GM03348 (cell line): ENCODE measurements at places on chromosomes 5 and 9.

DNA sequence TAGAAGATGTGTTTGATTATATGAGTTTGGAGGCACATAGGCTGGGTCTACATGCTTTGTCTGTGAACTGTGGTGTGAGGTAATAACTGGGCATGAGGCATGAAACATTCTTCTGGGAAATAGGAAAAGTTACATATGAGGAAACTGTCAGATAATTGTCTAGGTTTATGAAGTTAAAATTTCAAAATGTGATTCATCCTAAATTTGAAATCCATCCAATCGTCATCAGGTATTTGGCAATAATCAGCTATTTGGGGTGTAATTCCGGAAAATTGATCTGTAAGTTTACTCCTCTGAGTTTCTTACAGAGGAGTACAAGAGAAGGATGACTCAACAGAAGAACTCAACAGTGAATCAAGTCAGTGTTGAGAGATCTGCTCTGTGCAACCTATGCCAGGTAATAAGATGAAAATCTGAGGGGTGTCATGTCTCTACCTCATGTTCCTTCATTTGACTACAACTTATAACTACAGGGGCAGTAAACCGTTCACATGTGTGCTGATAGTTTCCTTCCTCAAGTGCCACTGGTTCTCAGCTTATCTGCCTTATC, 1171.6 kb upstream of the CDH18 start:
- no peak for DNase-seq

DNA sequence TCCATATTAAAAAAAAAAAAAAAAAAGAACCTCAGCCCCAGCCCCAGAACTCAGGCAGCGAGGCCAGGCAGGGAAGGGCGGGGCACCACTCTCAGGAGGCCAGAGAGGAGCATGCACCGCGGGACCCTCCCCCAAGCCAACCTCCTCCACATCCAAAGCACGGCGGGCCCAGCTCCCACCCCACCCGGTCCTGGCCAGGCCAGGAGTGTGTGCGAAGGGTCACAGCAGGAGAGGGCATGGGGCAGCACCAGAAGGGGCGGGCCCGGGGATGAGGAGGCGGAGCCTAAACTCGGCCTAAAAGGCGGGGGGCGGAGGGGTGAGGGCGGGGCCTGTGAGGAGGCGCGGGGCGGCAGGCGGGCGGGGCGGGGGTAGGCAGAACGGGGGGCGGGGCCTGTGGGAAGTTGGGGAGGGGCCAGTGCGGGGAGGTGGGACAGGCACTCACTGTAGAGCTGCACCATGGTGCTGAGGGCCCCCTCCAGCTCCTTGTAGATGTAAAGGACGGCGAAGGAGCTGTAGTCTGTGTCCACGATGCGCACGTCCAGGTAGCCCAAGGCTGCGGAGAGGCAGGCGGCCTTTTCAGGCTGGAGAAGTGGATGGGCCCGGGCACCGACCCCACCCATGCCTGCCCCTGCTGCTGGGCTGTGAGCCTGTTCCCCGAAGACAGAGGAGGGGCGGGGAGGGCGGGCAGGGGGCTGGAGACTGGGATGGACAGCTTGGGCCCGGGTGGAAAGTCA, 1.2 kb downstream of the LCN15 start:
- DNase-seq, result peak; percentile 47

DNA sequence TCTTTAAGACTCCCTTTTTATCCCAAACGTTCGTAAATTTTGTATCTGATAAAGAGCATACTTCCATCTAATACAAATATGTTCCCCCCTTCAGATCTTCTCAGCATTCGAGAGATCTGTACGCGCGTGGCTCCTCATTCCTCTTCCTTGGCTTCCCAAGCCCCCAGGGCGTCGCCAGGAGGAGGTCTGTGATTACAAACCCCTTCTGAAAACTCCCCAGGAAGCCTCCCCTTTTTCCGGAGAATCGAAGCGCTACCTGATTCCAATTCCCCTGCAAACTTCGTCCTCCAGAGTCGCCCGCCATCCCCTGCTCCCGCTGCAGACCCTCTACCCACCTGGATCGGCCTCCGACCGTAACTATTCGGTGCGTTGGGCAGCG, 19.9 kb downstream of the CDKN2A start:
- DNase-seq, result no peak

DNA sequence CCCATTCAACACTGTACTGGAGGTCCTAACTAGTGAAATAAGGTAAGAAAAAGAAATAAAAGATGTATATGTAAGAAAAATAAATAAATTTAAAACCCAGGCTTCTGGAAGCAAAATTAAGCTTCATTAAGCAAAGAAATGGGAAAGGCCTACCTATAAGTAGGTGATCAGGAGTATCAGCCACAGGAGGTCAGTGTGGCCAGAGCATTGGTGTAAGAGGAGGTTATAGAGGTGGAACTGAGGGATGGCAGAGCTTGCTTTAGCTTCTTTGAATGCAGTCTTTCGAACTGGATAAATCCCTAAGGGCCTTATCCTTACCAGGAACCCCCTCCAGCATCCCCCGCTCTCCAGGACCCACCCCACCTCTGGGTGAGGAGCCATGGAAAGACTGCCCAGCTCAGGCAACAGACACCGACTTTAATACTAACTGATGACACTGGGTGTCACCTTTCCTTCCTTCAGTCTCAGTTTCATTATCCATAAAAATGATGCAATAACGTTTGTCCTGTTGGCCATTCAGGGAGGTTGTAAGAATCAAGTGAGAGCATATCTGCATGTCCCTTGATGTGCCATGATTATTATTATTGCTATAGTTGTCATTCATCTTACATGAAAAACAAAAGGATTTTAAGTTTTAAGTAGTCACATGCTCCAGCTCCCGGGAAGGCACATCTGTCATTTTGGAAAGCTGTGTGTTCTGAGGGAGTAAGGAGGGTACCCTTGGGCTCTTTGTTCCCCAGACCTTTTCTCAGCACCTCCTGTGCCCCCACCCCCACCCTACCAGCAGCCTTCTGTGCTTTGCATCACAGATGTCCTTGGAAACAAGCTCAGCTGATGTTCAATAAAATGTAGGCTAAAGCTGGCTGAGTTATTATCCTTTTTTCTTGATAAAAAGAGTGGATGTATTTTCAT, 50.8 kb upstream of the CTNNA1 start:
- DNase-seq, result no peak

- DNase-seq, result peak; percentile 58
These were observed 45.4 kb upstream of the MYOT start for GRCh38 chr5:137822158-137822764.

DNA sequence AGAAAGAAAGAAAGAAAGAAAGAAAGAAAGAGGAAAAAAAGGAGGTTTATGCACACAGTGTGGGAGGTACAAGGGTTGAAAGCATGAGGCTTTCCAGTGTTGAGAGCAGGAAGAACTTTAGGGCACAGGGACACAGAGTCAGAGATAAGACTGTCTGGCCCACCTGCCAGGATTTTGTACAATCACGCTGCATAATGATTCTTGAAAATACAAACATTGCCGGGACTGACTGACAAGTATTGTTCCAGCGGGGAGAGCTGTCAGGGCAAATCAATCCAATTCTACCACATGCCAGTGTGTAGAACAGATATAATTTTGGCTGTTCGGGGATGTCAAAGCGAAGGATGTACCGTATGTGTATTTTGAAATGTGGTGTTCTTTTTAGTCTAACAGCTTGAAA, 254.7 kb downstream of the NTRK2 start:
- no peak for DNase-seq

DNA sequence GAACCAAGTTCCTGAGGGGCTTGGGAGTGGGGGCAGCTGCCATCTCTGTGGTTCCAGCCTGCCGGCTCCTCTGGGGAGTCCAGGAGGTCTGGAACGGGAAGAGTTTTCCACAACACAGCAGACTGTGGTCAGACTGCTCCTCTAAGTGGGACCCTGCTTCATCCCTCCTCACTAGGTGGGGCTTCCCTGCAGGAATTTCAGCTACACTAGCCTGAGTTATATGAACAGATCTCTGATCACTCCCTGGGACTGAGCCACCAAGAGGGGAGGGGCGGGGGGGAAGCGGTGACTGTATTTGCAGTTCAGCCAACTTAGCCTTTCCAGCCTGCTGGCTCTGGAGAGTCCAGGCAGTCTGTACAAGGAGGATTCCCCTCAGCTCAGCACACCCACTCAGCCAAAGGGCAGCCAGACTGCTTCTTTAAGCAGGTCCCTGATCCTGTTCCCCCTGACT, 19.4 kb downstream of the DTWD2 start:
- peak; percentile 24 for DNase-seq

DNA sequence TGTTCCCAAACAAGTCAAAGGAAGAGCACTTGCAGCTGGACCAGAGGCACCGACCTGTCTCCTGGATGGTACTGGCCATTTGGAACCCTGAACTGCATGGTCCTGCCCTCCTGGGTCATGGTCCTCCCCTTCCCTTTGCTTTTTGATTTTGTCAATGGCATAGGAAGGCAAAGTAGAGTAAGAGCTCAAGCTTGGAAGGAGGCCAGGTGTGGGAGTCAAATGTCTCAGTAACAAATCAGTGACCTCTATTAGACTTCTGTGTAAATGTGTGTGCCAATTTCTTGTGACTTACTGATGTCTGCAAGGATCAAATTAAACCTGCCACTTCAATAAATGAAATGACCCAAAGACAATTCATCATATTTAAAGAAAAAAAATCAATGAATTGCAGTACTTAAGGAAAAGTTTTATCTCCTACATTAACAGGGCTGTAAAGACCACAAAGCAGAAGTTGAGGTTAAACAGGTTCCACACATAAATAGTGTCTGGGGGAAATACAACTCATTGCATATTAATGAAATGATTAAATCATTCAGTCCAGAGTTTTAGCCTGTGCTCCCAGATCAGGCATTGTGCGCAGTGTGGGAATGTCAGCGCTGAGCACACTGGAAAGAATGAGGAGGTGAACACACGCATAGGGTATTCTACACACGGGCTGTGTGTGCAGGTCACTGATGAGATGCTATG, 32.7 kb downstream of the OSMR start:
- no peak for DNase-seq

DNA sequence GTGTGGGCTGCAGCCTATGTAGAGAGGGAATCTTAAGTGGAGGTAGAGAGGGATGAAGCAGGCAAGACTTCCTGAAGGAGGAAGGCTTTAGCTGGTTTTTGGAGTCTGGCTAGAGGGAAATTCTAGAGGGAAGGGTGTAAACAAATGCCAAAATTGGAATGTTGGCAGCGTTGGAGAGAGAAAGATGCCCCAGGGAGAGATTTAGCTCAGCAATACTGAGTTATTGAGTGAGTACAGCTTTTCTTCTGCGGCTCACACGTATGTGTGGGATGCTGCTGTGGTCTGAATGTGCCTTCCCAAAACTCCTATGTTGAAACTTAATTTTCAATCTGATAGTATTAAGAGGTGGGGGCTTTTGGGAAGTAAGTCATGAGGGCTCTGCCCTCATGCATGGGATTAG, 24.5 kb upstream of the GLRA1 start:
- no peak for DNase-seq

GRCh38 chr9:77215874-77216273, 38.5 kb downstream of the VPS13A start:
- DNase-seq, result peak; percentile 11

GRCh38 chr9:79020276-79020675, 551.5 kb upstream of the TLE4 start:
- no peak for DNase-seq

DNA sequence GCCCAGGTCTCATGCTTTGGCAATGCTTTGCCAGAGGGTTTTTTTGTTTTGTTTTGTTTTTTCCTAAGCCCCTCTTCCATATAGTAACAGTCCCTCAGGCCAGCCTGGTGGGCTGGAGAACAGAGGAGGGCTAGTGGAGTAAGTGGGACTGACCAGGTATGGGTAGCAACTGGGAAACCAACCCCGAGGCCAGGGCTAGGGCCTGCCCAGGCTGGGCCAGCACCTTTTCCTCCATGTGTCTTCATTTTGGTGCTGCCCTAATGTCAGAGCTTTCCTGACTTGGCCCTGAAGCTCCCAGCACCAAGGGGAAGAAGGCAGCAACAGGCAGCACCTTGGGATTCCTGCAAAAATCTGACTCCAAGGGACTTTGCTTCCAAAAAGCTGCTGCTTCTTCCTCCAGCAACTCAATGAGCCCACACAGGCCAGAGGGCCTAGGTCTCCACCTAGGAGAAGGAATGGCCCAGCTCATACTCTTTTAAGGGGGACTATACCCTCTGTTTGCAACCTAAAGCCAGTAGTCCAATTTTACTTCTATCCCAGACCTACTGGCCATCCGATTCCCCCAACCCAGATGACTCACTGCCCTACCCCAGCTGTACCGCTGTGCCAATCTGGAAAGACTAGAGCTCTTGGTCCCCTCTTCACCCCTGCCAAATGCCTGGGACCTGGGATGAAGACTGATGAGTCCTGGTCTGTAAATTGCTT, 105.1 kb downstream of the PSD2 start:
- DNase-seq, result no peak

- DNase-seq, result peak; percentile 85
These were observed 44.5 kb downstream of the AGXT2 start for GRCh38 chr5:35003018-35003957.

DNA sequence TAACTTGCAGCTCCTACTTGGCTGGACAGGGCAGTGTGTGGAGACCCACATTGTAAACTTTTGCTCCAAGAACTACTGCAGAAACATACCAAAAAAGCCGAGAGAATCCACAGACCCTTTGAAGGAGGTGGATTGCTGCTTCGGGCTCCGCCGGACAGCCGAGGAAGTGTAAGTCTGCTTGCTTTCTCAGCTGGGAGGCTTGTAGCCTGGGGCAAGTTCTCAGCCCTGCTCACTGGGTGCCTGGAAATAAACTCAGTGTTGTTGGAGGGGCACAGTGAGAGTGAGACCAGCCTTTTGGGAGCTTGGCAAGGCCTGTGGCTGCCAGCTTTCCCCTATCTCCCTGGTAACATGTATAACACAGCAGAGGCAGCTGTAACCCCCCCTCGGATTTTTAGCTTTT, 215.6 kb downstream of the SYK start:
- DNase-seq, result no peak

DNA sequence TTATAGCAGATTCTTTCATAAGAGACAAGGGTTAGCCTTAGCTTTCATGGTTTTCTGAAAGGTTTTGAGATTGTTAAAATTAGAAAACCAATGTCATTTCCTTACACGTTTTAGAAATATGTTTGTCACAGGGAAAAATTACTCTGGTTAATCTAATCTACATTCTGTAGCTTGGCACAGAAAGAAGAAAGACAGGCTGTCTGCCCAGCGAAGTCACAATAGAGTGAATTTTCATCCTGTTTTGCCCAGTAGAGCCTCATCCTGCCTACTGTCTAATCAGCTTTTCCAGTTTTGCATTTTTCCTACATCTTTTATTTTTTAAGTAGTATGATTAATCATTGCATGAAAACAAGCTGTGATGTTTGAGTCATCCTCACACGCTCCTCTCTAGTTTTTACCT, 688.8 kb downstream of the MTRR start:
- no peak for DNase-seq

DNA sequence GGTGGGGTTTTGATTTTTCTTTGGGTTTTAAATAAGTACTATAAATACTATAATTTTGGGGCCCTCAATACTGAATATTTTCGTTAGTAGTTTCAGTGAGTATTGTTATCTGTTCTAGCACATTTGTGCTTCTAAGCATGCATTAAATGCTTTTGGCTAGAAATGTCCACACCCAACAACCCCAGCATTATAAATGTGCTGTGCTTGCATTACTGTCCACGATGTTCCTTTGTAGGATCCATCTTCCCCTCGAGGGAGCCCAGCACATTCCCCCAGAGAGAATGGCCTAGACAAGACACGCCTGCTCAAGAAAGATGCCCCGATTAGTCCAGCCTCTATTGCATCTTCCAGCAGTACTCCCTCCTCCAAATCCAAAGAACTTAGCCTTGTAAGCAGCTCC, 134.7 kb downstream of the TLE4 start:
- no peak for DNase-seq

GRCh38 chr5:63726496-63726895, 235.7 kb downstream of the HTR1A start:
- no peak for DNase-seq
